ENCODE measurements at places on chromosomes 6 and 20.

DNA sequence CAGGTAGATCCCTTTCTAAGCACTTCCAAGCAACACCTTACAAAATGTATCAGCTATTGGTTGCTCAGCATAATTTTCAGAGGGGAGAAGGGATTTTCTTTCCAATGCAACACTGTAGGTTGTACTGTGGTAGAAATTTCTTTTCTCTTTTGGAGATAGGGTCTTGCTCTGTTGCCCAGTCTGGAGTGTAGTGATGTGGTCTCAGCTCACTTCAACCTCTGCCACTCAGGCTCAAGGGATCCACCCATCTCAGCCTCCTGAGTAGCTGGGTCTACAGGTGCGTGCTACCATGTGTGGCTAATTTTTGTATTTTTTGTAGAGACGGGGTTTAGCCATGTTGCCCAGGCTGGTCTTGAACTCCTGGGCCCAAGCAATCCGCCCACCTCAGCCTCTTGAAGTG is 16.3 kb downstream of the RAD21L1 start:
- DNase-seq = no peak

DNA sequence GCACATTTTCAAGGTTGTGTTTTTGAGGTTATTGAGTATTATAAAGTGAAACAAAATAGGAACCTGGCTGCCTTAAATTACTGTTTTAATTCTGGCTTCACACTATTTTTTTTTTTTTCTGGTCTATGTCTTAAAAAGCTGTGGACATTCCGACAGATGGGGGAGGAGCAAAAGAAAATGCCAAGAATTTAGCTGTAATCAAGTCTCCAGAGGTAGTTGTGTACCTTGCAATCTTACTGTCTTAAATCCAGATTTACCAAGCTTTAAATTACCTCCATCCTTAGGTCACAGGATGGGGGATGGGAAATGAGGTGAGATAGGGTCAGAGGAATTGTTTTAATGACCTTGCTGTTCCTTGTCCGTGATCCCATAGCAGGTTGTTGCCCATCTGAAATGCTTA is 182.8 kb downstream of the UTRN start:
- no peak for DNase-seq

- no peak for DNase-seq
Measured at GRCh38 chr6:159513074-159513720, 179.8 kb downstream of the SOD2 start.

DNA sequence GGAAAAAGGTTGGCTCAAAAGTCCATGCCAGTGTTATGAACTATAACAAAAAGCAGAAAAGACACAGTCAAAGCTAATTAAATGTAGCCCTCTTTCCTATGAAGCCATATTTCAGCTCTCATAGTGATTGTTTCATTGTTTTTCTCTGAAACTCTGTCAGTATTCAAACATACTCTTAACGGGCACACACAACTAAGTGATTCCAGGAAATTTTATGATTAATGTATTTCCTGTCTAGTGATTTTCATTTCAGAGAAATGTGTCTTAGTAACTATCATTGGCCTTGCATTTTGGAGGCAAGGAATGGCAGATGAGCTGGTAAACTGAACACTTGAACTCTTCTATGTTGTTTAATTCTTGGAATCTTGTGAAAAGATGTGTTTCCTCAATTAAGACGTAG is 68.0 kb downstream of the CLVS2 start:
- no peak for DNase-seq

GRCh38 chr20:49415005-49415667 is 67.3 kb downstream of the KCNB1 start:
- no peak for DNase-seq
